ENCODE measurements at places on chromosomes 2 and 18. TPM values are rescaled to one million over a fixed set of nuclear protein-coding genes. Genes with fewer than 3 reads are reported as not detected.

- H3K4me3 ChIP-seq, result no peak overlapping the region
- H3K4me1 ChIP-seq, result peaks cover 36% of the 10 kb centered on the region
- DNase-seq, result peak; percentile 93
Measured at GRCh38 chr2:120552800-120553481, 182.7 kb upstream of the GLI2 start.

GRCh38 chr18:56171848-56172247 is 466.5 kb downstream of the TXNL1 start:
- H3K4me1 ChIP-seq, result peaks cover 14% of the 10 kb centered on the region
- H3K27me3 ChIP-seq, result no peaks in the 10 kb centered on the region
- H3K27ac ChIP-seq, result no peak overlapping the region
- no peak overlapping the region for H3K4me3 ChIP-seq
- no peaks in the 10 kb centered on the region for H3K36me3 ChIP-seq

DNA sequence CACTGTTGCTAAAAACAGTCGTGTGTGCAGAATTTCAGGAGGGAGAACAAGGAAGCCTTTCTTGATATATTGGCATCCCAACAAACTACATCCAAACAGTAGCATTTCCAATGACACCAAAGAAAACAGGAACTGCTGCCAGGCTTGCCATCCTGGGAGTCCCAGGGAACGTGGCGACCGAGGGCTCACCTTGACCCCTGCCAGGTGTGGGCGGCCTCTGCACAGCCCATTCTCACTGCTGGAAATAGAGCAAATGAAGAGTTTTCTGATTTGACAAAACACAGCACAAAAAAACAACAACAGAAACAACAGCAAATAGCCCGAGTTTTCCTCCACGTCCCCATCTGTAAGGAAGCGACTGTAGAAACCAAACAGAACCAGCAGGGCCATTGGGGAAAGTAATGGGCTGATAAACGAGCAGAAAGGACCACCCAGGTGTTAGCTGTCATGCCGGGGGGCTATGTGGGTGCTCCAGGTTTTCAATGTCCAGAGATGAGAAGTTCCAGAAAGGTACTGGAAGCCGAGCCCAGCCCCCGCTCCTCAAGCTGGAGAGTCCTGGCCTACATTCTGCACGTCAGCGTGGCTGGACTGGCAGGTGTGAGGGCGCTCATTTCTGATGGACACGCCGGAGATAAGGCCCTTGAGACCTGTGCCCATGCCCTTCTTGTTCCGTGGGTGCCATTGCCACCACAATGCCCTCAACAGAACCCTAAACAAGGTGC is 80.8 kb downstream of the TWIST2 start:
- H3K4me1 ChIP-seq, result peaks cover 16% of the 10 kb centered on the region
- DNase-seq, result no peak
- H3K27ac ChIP-seq, result no peak overlapping the region
- H3K36me3 ChIP-seq, result no peaks in the 10 kb centered on the region
- H3K27me3 ChIP-seq, result no peaks in the 10 kb centered on the region
- H3K4me3 ChIP-seq, result no peak overlapping the region

GRCh38 chr18:73461780-73462059 is 593.9 kb upstream of the NETO1 start:
- peaks cover 4% of the 10 kb centered on the region for H3K4me1 ChIP-seq
- H3K27ac ChIP-seq, result peak overlapping the region; percentile 62
- H3K36me3 ChIP-seq, result no peaks in the 10 kb centered on the region
- no peaks in the 10 kb centered on the region for H3K27me3 ChIP-seq
- H3K4me3 ChIP-seq, result no peak overlapping the region

- H3K36me3 ChIP-seq, result no peaks in the 10 kb centered on the region
- H3K27ac ChIP-seq, result no peak overlapping the region
- H3K4me3 ChIP-seq, result no peak overlapping the region
- DNase-seq, result no peak
Measured at GRCh38 chr18:43789234-43790000, 512.1 kb upstream of the SYT4 start.

ZNF804A gene
- 0.63 TPM for total RNA-seq

GALNT14 gene
- total RNA-seq, result 11.6 TPM

DNA sequence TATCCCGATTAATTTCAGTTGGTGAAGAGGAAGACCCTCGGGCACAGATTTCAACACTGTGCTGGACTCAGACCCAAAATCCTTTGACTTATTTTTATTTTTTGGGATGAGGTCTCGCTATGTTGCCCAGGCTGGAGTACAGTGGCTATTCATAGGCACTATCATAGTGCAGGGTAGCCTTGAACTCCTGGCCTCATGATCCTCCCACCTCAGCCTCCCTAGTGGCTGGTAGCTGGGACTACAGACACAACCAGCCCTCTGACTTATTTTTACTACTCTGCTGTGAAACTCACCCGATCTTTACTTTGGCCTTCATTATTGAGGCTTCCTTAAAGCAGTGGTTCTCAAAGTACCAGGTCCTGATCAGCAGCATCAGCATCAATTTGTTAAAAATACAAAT is 18.2 kb upstream of the ADAM17 start:
- DNase-seq, result no peak
- peak overlapping the region; percentile 41 for H3K27ac ChIP-seq
- peaks cover 20% of the 10 kb centered on the region for H3K4me1 ChIP-seq
- no peak overlapping the region for H3K4me3 ChIP-seq
- H3K27me3 ChIP-seq, result no peaks in the 10 kb centered on the region

TRIB2 gene
- total RNA-seq, result 190 TPM

DNA sequence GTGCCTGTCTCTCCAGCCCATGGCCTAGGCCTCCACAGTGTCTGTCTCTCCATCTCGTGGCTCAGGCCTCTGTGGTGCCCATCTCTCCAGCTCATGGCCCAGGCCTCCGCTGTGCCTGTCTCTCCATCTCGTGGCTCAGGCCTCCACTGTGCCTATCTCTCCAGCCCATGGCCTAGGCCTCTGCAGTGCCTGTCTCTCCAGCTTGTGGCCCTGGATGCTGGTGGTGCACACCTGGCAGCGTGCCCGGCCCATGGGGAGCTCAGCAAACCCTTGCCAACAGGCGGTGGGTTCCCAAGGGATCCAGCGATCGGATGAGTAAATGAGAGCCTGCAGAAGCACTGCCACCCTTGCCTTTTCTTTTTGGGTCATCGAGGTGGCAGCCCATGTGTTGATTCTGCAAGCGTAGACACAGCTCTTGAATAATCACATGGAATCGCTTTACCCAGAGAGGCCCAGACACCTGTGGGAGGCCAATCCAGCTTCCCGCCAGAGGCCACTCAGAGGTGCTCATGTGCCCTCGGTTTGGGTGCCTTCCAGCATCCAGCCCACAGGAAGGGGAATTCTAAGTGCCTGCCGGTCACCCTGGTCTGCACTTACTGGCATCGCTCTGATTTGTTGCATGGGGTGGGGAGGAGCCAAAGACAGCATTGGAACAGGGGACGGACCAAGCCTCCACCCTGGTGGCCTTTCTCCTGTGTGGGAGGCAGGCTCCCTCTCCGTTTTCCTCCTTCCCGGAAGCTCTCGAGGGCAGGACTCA is 101.8 kb upstream of the HDAC4 start:
- no peaks in the 10 kb centered on the region for H3K36me3 ChIP-seq
- H3K27ac ChIP-seq, result no peak overlapping the region
- H3K27me3 ChIP-seq, result no peaks in the 10 kb centered on the region
- H3K4me3 ChIP-seq, result no peak overlapping the region

DNA sequence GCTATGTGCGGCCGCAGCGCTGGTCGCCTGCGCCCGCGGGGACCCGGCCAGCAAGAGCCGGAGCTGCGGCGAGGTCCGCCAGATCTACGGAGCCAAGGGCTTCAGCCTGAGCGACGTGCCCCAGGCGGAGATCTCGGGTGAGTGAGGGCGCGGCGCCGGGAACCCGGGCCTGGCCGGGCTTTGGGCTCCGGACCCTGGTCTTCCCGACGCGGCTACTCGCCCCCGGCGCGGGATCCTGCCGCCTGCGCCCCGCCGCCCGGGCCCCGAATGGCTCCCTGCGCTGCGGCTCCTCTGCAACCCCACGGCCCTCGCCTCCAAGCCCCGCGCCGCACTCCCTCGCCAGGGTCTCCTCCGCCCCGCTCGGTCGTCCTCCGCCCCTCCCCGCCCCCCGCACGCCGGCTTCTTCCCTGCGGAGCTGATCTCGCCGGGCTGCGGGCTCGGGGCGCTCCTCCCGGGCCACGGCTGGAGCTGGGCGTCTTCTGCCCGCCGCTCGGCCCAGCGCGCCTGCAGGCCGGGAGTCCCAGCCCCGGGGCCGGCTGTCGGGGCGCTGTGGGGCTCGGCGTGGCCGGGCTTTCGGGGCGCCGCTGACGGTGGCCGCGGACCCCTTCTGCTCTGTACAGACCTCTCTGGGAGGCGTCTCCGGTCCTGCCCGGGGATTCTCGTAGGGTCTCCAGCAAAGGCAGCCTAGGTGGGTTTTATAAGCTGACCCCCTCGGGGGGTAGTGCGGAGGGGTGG is 652 bp downstream of the GPC1 start:
- H3K27me3 ChIP-seq, result no peaks in the 10 kb centered on the region
- H3K27ac ChIP-seq, result peak overlapping the region; percentile 75
- peak; percentile 16 for DNase-seq
- peak overlapping the region; percentile 80 for H3K4me3 ChIP-seq
- H3K4me1 ChIP-seq, result peaks cover 23% of the 10 kb centered on the region
- H3K36me3 ChIP-seq, result no peaks in the 10 kb centered on the region

DNA sequence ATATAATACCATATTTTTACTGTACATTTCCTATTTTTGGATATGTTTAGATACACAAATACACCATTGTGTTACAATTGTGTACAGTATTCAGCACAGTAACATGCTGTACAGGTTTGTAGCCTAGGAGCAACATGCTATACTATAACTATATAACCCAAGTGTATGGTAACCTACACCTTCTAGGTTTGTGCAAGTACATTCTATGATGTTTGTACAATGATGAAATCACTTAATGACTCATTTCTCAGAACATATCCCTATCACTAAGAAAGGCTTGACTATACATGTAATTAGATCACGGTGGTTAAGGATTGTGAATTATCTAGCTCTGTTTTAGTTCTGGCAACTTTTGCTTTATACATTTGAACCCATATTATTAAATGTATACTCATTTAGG is 31.3 kb downstream of the NPHP1 start:
- no peak for DNase-seq
- no peaks in the 10 kb centered on the region for H3K4me1 ChIP-seq
- H3K4me3 ChIP-seq, result no peak overlapping the region
- no peak overlapping the region for H3K27ac ChIP-seq
- H3K36me3 ChIP-seq, result no peaks in the 10 kb centered on the region
- H3K27me3 ChIP-seq, result no peaks in the 10 kb centered on the region

DNA sequence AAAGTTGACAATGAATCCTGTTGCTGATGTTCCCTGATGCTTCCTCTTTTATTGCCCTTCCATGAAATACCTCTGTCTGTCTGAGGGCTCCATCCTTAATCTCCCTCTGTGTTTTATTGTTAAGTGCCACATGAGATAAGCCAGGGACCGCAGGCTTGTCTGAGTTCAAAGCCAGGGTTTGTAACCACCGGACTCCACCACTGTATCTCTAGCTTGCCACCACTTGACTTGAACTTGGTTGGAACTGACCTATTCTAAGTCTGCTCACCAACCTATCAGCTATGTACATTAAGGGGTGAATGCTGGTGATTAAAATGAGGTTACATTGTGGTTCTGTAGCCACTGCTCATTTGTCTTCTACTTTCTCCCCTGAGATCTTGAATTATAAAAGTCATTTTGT is 328.5 kb upstream of the ZEB2 start:
- H3K27ac ChIP-seq, result no peak overlapping the region
- H3K4me1 ChIP-seq, result no peaks in the 10 kb centered on the region
- no peaks in the 10 kb centered on the region for H3K36me3 ChIP-seq
- DNase-seq, result no peak
- H3K4me3 ChIP-seq, result no peak overlapping the region

DNA sequence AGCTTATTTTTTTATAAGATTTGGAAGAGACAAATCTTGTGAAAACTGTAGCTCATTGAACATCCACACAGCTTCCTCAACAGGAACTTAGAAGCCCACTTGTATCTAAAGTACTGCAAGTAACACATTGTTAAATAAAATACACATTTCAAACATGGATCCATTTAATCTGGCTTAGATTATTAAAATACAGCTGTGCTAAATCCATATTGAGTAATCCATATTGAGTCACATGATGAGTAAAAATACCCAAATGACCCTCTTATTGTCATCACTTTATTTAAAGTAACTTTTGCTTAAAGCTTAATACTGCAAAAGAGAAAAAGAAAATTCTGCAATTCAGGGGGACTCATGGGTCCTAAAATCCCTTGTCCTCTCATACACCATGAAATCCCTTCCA is 133.3 kb downstream of the OSR1 start:
- H3K36me3 ChIP-seq, result no peaks in the 10 kb centered on the region
- no peaks in the 10 kb centered on the region for H3K4me1 ChIP-seq
- DNase-seq, result no peak

CFLAR gene
- 137 TPM for total RNA-seq

RNF144A gene
- total RNA-seq, result 12.6 TPM

PROM2 gene
- 2.4 TPM for total RNA-seq

WNT10A gene
- total RNA-seq, result 2.5 TPM

GRCh38 chr2:222955008-222955407 is 94.2 kb downstream of the ACSL3 start:
- no peaks in the 10 kb centered on the region for H3K36me3 ChIP-seq
- no peaks in the 10 kb centered on the region for H3K4me1 ChIP-seq
- H3K27me3 ChIP-seq, result no peaks in the 10 kb centered on the region
- DNase-seq, result no peak

- H3K27ac ChIP-seq, result no peak overlapping the region
- DNase-seq, result no peak
- H3K4me1 ChIP-seq, result no peaks in the 10 kb centered on the region
- no peaks in the 10 kb centered on the region for H3K27me3 ChIP-seq
Measured at GRCh38 chr2:7703048-7703447, 785.8 kb downstream of the RNF144A start.

DNA sequence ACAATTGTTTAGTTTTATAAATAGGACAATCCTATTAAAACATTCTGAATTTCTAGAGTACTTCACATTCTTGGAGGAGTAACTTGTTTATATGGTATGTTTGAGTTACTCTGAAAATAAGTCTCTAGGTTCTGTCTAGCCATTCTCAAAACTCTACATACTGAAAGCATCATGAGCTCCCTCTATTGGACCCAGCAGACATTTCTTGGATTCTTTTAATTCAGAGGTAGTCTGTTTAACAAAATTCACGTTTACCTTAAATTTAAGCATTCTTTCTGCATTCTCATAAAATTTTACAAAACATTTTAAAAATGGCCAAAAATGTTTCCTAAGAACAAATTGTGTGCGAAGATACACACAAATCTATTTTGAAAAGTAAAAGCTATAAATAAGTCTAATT is 15.3 kb downstream of the SP9 start:
- no peak overlapping the region for H3K4me3 ChIP-seq
- H3K4me1 ChIP-seq, result no peaks in the 10 kb centered on the region
- no peaks in the 10 kb centered on the region for H3K27me3 ChIP-seq
- H3K27ac ChIP-seq, result no peak overlapping the region

SERPINB3 gene
- 1.1 TPM for total RNA-seq

GKN2 gene
- not detected for total RNA-seq

DNER gene
- 4.8 TPM for total RNA-seq

RASGRP3 gene
- total RNA-seq, result 8.2 TPM

REG1B gene
- not detected for total RNA-seq

- no peak overlapping the region for H3K4me3 ChIP-seq
- no peaks in the 10 kb centered on the region for H3K36me3 ChIP-seq
- H3K4me1 ChIP-seq, result no peaks in the 10 kb centered on the region
Measured at GRCh38 chr2:100017633-100018032, 124.8 kb downstream of the AFF3 start.

DNA sequence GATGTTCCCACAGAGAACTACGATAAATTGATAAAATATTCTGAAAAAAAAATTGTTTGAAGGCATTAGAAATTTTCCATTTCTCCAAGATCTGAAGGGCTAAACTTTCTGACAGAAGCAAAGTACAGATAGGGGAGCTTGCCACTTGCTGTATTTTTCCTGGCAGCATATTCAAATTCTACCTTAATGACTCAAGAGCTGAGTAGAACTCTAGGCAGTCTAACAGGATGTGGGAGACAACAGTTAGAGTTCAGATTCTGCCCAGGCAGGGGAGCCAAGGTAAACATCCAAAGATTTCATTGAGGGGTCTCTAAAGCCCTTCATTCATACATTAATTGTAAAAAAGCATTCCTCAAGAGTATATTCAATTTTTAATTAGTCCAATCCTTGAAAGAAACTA is 46.0 kb upstream of the RIT2 start:
- H3K27ac ChIP-seq, result no peak overlapping the region
- H3K36me3 ChIP-seq, result no peaks in the 10 kb centered on the region

Measured in testis (tissue), 5 donors.